ENCODE measurements at places on chromosomes 2 and 18. TPM values are rescaled to one million over a fixed set of nuclear protein-coding genes. Genes with fewer than 3 reads are reported as not detected.

HRH4 gene
- total RNA-seq, result 0.06 TPM

GULP1 gene
- 18.7 TPM for total RNA-seq

IL1R2 gene
- total RNA-seq, result 62.4 TPM

SERPINB13 gene
- total RNA-seq, result 15.4 TPM

UGT1A4 gene
- total RNA-seq, result 2.4 TPM

GRCh38 chr2:109513749-109514588 lies 99.8 kb downstream of the SEPTIN10 start:
- DNase-seq, result no peak

GRCh38 chr2:159131914-159132281 lies 154.6 kb downstream of the WDSUB1 start:
- DNase-seq, result no peak

DNA sequence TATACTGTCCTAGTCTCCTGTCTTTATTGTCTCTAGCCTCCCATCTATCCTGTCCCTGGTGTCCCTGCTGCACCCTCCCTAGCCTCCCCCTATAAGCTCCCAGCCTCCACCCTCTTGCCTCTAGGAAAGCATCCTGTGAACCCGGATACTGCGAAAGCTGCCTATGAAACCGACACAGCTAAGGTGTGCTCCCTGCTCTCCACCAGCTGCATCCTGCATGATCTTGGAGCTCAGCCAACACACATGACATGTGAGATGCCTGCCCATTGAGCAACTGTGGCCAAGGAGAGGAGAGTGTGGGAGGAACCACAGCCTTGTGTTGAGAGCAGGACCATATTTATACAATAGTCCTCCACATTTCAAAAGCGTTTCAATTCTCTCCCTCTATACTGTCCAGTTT lies 187.1 kb downstream of the ZBTB7C start:
- DNase-seq, result peak; percentile 68

DNA sequence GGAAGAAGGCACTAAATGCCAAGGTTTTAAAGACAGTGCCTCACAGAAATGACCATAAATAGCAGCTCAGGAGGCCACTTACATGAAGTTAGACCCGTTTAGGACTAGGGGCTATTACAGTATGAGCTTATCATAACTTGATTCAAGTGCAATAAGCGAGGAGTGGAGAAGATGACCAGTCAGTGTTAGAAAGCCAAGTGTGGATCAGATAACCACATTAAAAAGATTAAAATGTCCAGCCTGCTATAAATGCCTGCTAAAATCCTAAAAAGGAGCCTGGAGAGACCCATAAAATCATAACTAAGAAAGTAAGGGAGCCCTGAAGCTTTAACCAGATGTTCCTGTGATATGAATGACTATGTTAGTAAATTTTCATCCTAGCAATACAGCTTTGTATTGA lies 117.5 kb upstream of the ZNF521 start:
- no peak for DNase-seq

DNA sequence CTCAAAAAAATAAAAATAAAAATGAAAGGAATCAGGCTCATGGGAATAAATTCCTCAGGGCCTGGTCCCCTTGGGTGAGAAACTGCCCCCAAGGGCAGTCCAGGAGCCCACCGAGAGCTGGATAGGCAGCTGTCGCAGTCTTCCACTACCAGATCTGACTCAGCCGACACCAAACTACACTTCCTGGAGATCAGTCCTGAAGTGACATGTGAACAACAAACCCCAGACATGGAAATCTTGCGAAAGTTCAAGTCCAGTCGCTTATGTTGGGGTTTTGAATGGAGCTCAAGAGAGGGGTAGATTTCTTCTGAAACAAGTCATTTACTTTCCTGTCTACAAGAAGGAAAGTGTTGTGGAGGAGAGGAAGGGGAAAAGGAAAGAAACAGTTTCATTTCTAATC lies 12.9 kb downstream of the ADCY3 start:
- DNase-seq, result no peak

DNA sequence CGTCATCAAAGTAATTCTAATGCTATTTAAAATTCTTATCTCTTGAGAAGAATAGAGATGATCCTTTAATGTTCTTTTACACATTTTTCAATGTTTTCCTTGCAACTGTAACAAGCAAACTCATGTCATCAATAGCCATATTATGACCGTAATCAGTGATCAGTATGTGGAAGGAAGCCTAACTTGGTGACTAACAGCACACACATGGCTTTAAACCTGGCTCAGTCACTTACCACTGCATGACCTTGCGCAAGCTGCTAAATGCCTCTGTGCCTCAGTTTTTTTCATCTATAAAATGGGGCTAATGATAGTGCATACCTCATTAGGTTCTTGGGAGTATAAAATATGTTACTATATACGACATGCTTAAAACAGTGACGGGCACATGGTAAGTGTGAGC lies 149.7 kb downstream of the BCL2 start:
- no peak for DNase-seq

- no peak for DNase-seq
Observed at GRCh38 chr2:236896688-236897087, 189.0 kb upstream of the COPS8 start.

- DNase-seq, result peak; percentile 17
Observed at GRCh38 chr2:607709-608108, 69.5 kb downstream of the TMEM18 start.

DNA sequence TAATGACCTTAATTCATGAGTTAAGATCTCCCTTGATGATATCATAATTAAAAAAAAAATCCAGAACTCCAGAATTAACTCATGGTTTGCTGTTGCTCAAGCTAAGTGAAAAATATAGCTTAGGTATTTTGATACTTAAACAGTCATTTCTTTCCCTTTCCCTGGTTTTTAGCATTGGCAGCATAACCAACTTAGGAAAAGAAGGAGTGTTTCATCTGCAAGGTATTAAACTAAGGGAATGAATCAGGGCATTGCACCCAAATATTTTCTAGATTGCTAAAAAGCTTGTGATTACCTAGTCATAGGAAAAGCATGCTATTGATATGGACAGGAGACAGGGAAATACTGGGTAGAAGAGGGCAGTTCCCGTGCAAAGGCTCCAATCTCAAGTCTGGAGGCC lies 207.2 kb downstream of the LRP1B start:
- no peak for DNase-seq

DNA sequence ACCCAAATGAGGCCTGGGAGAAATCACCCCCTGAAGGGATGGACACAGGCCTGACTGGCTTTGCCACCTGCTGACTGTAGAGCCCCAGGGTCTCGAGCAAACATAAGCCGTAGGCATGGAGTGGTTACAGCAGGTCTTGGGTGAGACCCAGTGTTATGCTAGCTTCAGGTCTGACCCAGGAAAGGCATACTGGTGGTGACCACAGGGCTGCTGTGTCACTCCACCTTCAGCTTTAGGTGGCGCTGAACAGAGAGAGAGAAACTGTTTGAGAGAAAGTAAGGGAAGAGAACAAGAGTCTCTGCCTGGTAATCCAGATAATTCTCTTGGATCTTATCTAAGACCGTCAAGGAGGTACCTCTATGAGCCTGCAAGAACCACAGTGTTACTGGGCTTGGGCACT lies 1544.2 kb upstream of the TMEFF2 start:
- no peak for DNase-seq

DNA sequence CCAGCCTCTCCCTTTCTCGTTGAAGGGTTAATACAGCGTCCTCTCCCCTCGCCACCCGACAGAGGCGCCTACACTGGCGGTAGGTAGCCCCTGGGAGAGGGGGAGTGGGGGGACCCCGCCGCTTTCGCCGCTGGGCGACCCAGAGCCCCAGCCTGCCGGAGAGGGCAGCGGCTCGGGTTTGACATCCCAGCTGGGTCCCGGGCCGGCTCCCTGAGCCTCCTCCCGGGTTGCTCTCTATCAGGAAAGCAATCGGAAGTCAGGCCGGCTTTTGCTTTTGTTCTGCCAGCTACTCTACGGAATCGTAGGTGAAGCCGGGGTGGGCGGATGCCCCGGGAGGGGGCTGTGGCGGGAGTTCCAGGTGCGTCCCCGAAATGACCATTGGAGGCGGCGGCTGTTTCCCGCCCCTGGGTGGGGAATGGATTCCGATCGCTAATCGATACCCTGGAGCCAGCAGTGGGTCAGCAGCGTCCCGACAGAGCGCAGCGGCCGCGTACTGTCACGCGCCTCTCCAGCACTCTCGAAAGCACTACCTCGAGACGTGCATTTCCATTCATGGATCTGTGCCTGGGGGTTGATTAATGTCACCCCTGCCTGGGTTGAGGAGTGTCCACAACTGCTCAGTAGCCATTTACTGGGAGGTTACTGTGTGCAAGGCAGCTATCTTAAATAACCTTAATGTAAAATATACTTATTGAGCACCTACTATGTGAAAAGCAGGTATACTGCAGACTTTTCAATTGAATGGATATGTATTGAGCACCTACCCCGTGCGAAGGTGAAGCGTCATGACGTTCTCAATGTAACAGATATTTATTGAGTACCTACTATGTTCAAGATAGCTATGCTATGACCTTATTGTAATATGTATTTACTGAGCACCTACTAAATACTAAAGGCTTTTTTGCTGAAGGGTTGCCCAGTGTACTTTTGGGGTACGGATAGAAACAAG lies 1.1 kb downstream of the MAPK4 start:
- DNase-seq, result no peak

GRCh38 chr18:1811282-1811681 lies 760.0 kb downstream of the METTL4 start:
- DNase-seq, result no peak

DNA sequence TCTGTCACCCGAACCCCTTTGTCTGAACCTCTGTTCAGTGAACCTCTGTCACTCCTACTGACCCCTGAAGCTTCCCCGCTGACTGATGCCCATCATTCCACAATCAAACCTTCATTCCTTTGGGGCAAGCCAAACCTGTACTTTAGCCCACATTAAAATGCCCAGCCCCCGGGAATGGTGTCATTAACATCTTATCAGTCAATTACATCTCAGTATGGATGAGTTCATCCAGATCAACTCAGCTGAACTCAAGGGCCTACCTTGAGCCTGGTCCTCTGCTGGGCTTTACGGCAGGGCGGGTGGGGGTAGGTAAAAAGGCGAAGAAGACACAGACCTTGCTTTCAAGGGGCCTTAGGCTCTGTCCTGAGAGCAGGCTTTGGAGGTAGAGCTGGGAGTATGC lies 154.4 kb upstream of the SMAD2 start:
- no peak for DNase-seq

DNA sequence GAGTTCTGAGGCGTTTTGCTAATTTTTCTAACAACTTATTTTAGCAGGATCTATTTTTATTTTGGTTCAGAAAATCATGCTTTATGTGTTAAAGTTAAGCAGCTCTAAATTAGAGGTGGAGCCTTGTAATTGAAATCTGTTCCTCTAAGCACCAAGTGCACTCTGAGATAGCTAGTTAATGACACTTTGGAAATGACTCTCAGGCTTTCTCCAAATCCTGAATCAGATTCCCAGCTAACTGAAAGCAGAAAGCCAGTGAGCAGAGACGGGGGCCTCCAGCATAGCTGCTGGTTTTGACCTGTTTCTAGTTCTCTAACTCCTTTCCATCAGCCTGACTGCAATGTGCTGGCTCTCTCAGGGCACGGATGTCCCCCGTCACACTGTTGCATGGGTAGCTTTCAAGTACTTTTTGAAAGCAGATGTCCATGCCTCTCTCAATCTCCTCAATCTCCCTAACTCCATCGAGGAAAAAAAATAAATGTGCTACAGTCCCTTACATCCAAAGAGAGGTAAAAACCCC lies 326.5 kb downstream of the SATB2 start:
- no peak for DNase-seq

DNA sequence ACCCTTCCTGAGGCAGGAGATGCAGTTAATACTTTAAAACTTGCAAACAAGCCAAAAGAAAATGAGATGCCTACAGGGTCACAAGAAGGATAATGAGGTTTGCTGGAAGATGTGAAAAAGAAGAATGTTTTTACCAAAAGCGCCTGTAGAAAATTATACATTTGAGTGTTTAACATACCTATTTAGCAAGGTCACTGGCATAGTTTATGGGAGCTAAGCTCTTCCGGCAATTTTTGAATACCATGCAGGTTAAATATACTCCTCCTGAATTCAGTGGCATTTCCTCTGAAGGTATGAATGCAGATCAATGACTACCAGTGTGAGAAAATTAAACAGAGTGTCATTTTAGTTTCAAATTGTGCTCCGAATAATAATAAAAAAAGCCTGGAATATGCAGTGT lies 21.2 kb upstream of the MAP3K20 start:
- DNase-seq, result no peak

DNA sequence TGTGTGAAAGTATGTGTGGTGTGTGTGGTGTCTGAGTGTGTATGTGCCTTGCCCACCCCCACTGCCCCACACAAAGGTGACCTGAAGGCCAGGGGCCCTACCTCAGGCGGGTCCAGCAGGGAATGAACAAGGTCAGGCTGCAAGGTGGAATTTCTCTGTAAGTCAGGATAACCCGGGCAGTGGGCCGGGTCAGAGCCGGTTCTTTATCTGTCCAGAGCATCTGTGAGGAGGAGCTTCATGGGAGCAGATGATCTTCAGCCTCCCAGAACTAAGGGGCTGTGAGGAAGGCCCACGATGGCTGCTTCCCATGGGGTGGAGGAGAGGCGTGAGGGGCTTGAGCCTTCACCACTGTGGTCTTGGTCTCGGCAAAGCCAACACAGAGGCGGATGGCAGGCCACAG lies 150.3 kb downstream of the TFCP2L1 start:
- DNase-seq, result no peak

All from lower leg skin (tissue), 4 donors.